ENCODE measurements at places on chromosomes 4 and X.

GRCh38 chrX:19881559-19881958 is 5.8 kb downstream of the SH3KBP1 start:
- no peak for DNase-seq

DNA sequence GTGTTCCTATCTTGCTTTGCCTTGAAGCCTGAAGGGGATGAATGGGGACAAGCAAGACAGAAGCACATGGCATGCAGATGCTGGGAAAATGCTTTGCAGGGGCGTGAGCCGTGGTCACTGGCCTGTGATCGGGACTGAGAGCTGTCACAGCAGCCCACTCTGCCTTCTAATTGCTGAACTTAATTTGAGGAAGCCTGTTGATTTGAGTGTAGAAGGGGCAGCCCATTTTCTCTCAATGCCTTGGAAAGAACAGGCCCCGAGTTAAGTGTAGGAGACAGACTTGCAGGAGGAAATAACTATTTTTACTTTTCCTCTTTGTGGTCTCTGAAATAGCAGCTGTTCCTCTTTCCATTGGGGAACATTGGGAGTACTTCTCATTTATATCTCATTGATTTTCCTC is 26.1 kb upstream of the TBC1D1 start:
- DNase-seq: no peak

GRCh38 chr4:6277139-6277802 is 7.6 kb downstream of the WFS1 start:
- no peak for DNase-seq

- no peak for DNase-seq
These were observed 75.3 kb upstream of the GRIA3 start for GRCh38 chrX:123108513-123109427.

GRCh38 chr4:163693776-163694175 is 199.3 kb downstream of the TMA16 start:
- no peak for DNase-seq

DNA sequence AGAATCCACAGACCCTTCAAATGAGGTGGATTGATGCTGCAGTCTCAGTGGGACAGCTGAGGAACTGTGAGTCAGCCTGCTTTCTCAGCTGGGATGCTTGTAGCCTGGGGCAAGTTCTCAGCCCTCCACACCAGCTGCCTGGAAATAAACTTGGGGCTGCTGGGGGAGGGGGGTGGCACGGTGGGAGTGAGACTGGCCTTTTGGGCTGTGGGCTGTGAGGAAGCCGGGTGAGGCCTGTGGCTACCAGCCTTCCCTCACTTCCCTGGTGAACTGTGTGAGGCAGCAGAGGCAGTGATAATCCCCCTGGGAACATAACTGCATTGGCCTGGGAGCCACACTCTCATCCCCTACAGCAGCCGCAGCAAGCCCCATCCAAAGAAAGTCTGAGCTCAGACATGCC is 114.5 kb upstream of the GUCY1A1 start:
- DNase-seq: no peak

DNA sequence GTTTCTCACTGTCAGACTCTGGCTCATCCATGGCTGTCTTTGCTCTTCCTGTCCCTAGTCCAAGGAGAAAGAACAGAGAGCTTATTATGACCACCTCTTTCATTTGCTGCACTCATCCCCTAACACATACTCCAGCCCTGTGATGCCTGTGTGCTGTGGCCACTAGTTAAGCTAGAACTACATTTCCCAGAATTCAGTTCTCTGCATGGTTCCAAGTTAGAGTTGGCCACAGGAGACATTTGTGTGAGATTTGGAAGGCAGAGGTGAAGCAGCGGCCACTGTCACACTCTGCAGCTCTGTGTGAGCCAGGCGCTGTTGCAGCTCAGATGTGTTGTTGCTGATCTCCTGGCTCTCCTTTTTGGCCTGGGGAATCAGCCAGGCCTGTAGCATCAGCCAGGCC is 188.2 kb upstream of the ATP6AP2 start:
- DNase-seq: peak; percentile 27

DNA sequence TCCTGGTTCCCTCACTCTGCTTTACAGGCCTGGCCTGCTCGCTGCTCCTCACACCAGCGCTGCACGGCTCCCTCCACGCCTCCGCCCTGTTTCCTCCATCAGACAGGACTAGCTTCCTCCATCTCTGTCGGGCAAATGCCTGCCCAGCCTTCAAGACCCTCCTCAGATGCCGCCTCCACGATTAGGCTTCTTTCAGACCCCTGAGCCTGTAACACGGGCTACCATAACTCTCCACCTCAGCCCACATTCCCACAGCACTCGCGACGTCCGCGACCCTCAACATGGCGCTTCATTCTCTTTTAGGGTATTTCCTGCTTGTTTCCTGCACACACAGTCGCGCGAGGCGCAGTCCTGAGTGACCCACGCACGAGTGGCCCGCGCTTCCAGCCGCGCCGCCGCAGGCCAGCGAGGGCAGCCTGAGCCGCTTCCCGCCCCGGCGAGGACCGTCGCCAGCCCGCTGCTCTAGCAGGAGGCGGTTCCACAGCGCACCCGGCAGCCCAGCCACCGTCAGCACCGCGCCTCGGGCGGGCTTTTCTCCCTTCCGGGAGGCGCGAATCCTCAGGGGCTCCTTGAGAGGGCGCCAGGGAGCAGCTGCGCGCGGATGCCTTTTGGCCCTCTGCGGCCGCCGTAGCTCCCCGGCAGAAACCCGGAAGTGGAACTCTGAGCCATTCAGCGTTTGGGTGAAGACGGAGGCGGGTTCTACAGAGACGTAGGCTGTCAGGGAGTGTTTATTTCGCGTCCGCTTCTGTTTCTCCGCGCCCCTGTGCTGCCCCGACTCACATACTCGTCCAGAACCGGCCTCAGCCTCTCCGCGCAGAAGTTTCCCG is at the start of gene FRG1:
Gene FRG1, plus strand, starts transcription at position 695 of the 827 bp plus-strand sequence. CDS start 138 bp downstream, outside the sequence.
- peak; percentile 92 for DNase-seq

DNA sequence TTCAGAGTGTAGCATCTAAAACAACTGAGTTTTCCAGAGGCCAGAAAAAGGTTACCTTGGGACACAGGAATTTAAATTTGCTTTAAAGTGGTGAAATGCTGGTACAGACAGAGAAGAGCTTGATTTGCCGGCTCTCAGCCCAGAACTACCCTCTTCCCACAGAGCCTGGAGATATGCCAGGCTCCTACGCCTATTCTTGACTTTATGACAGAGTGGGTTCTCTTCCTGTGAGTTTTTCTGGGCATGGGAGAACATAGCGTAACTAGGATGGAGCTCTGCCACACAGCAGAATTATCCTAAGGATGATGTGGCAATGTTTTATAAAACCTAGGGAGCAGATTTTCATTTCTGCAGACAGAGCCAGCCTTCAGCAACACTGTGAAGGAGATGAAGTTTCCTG is 241.8 kb downstream of the GRIA3 start:
- no peak for DNase-seq

GRCh38 chr4:175540151-175540550 is 271.9 kb downstream of the GPM6A start:
- DNase-seq: no peak

GRCh38 chr4:138875891-138876608 is 139.5 kb upstream of the NOCT start:
- DNase-seq: no peak

DNA sequence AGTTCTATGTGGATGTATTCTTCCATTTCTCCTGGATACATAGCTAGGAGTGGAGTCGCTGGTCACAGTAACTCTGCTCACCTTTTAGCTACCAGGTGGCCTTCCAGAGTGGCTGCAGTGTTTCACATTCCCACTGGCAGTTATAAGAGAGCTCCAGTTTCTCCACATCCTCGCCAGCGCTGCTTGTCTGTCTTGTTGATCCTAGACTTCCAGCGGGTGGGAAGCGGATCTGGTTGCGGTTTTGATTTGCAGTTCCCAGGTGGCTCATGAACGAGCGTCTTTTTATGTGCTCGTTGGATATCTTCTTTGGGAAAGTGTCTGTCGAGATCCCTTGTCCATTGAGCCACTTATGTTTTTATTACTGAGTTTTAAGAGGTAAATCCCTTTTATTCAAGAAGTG is 11.6 kb downstream of the TACC3 start:
- DNase-seq: no peak

GRCh38 chr4:54645830-54646229 is 11.9 kb upstream of the KIT start:
- no peak for DNase-seq

GRCh38 chrX:113770071-113770470 is 813.8 kb upstream of the HTR2C start:
- no peak for DNase-seq

DNA sequence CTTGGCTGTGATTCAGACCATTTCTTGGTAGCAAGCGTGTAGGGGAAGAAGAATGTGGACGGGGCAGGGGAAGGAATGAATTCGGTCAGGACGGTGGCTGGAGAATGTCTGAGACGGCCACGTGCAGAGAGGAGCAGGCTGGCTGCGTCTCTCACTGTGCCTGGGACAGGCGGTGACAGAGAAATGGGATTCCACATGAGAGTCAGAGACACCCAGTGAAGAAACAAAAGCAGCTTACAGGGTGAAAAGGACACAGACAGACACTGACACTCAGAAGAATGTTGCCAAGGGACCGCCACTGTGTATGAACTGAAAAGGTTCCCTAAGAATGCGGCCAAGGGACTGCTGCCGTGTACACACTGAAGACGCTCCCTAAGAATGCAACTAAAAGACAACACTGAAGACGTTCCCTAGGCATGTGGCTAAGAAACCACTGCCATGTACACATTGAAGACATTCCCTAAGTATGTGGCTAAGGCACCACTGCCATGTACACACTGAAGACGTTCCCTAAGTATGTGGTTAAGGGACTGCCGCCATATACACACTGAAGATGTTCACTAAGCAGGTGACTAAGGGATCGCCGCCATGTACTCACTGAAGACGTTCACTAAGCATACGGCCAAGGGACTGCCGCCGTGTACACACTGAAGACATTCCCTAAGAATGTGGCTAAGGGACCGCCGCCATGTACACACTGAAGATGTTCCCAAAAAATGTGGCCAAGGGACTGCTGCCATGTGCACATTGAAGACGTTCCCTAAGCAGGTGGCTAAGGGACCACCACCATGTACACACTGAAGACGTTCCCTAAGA is 49.1 kb downstream of the DHRSX start:
- DNase-seq: no peak

DNA sequence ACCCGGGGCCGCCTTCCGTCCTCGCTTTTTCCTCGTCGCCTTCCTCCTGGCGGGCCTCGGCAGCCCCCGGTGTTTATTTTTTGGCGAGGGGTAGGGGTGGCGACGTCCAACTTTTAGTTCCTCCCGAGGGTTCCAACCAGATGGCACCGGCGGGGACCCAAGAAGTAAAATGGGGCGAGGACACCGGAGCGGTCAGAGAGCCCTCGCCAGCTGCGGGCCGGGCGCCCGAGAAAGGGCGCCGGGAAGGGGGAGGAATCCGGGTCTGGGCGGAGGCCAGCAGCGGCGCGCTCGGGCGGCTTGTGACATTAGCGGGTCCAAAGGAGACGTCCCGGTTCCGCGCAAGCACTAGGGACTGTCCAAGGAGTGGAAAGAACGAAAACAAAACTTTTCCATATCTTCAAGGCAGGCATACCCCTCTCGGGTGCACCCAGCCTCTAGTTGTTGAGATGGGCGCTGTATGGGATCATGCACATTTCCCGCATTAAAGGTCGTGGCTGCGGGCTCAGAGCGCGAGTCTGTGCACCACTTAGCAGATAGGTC is 691 bp upstream of the USP46 start:
- no peak for DNase-seq

DNA sequence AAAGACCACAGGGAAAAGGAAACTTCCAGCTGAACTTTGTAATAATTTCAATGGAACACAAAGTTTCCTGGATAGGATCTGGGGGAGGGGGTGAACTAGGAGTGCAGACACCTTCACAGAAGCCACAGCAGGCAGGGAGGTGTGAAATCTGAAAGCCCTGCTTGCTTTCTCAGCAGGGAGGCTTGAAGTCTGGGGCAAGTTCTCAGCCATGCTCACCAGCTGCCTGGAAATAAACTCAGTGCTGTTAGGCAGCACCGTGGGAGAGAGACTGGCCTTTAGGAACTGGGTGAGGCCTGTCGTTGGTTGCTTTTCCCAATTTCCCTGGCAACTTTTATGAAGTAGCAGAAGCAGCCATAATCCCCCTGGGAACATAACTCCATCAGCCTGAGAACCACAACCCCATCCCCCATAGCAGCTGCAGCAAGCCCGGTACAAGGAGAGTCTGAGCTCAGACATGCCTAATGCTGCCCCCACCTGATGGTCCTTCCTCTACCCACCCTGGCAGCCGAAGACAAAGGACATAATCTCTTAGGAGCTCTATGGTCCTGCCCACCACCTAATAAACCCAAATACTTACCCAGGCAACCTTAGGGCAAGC is 39.2 kb upstream of the NMU start:
- peak; percentile 9 for DNase-seq

DNA sequence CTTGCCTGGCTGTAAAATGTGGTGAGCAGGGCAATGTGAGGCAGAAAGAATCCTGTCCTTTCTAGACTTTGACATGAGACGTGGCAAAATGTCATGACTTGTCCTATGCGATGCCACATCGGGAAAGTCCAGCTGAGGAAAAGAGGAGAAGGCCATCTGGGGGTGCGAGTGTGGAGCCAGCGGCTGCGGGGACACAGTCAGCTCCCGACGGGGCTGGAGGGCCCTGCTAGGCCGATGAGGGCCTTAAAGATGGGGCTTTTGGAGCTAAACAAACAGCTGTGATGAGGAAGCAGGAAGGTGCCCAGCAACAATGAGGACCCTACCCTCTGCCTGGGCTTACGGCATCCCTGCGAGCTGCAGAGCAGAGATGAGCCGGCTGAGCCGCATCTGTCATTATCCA is 7.7 kb downstream of the CPZ start:
- DNase-seq: no peak

- DNase-seq: no peak
These were observed 225.1 kb upstream of the PRKX start for GRCh38 chrX:3938587-3938986.

- peak; percentile 6 for DNase-seq
These were observed 3.4 kb upstream of the PCDH7 start for GRCh38 chr4:30716681-30717207.

DNA sequence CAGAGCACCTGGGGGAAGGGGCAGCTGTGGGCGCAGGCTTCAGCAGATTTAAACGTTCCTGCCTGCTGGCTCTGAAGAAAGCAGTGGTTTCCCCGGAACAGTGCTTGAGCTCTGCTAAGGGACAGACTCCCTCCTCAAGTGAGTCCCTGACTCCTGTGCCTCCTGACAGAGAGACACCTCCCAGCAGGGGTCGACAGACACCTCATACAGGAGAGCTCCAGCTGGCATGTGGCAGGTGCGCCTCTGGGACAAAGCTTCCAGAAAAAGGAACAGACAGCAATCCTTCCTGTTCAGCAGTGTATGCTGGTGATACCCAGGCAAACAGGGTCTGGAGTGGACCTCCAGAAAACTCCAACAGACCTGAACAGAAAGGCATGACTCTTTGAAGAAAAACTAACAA is 68.1 kb downstream of the ZC4H2 start:
- no peak for DNase-seq

DNA sequence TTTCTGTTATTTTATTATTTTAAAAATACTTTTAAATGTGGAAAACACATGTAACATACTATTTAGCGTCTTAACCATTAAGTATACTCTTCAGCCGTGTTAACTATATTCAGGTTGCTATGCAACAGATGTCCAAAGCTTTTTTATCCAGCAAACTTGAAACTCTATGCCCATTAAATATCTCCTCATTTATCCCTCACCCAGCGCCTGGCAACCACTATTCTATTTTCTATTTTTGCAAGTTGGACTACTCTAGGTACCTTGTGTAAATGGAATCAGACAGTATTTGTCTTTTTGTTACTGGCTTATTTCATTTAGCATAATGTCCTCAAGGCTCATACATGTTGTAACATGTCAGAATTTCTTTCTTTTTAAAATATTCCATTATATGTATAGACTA is 174.6 kb downstream of the PCDH10 start:
- no peak for DNase-seq

Data from NAMALWA (cell line).